ENCODE measurements at places on chromosomes 13 and 19.

GRCh38 chr19:34772697-34773554, at the start of gene ZNF599:
TSS of gene ZNF599 (minus strand) at chr19:34773215. CDS start at chr19:34772841, 374 bp downstream.
- peak; percentile 83 for DNase-seq

DNA sequence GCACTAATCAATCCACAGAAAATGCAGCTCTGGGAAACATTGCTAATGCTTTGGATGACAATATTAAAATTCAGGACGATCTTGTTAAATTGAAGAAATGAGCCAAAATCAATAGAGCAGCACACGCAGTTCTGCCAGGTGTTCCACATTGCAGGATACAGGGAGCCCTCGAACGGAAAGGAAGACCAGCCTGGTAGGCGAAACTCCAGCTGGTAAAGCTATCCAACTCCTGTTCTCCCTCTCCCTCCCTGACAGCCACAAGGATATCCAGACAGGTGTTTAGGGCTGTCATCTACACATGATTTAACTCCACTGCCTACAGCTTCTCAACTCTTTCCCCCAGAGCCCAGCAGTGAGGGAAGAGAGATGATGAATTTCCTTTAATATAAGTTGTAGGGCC, 67.7 kb downstream of the EPSTI1 start:
- no peak for DNase-seq

GRCh38 chr13:31717583-31717982, 21.7 kb upstream of the RXFP2 start:
- DNase-seq: no peak

DNA sequence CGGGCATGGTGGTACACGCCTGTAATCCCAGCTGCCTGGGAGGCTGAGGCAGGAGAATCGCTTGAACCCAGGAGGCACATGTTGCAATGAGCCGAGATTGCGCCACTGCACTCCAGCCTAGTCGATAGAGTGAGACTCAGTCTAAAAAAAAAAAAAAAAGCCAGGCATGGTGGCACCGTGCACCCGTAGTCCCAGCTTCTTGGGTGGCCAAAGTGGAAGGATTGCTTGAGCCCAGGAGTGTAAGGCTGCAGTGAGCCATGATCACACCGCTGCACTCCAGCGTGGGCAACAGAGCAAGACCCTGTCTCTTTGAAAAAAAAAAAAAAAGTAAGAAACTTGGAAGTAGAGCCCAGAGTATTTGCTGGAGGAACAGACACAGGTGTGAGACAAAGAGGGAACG, 27.7 kb downstream of the CCDC8 start:
- no peak for DNase-seq

DNA sequence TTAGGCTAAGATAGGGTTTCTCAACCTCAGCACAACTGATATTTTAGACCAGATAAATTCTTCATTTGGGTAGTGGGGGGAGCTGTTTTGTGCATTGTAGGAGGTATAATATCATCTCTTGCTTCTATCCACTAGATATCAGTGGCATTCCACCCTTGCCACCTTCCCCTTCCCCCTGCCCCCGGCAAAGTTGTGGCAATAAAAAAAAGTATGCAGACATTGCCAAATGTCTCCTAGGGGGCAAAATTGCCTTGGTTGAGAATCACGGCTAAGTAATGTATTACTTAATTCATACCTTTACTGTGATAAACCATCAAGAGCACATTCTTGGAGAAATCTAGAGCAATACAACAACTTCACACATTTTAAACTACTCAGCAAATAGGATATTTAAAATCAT, 51.4 kb downstream of the UBL3 start:
- DNase-seq: no peak

GRCh38 chr13:110433014-110433413, 125.9 kb downstream of the COL4A2 start:
- no peak for DNase-seq

DNA sequence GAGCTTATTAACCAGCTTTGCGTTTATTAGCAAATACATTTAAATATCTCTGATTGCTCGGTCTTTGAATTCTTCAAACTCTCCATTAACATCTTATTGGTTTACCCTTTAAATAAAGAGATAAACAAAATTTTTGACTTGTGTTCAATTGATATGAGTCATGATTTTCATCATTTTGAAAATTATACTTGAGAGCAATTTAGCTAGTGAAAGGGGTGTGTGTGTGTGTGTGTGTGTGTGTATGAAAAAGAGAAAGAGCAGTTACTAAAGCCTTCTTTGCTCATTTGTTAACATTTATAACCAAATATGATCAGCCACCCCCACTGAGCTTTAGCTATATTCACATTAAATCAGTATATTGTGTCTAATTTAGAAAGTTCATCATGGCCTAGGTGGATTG, 48.3 kb upstream of the FAM216B start:
- no peak for DNase-seq

DNA sequence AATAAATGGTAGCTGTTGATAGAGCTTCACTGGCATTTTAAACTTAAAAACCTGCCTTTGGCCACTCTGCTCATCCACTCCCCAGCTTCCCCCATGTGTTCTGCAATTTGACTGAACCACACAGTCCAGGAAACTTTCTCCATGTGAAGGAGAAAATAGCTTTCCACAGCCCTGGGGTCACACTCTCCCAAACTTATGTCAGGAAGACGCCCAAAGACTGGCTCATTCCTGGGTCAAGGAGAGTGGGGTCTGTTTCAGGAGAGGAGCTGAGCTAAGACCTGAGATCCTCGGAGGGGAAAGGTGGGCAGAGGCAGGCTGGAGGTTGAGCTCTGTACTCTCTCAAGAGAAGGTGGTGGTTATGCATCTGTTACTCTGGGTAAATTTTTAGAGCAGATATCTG, 48.7 kb upstream of the GPI start:
- no peak for DNase-seq

DNA sequence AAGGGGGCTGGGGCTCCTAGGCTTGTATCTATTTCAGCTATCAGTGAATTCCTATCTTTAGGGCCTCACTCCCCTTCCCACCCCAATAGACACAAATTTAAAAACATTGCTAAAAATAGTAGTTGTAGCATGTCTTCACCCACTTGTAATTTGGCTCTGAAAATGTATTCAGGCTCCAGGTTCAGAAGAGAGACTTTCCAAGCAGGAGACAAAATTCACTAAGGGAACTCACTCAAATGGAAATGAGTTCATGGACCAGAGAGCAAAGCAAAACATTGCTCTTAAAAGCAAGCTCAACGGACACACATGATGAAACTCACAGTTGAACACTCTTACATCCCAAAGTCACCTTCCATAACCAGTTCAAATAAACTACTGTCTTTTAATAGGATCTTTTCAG, 36.8 kb downstream of the PHF11 start:
- DNase-seq: no peak

- no peak for DNase-seq
These were observed 161.1 kb downstream of the KCTD15 start for GRCh38 chr19:33957804-33958203.

DNA sequence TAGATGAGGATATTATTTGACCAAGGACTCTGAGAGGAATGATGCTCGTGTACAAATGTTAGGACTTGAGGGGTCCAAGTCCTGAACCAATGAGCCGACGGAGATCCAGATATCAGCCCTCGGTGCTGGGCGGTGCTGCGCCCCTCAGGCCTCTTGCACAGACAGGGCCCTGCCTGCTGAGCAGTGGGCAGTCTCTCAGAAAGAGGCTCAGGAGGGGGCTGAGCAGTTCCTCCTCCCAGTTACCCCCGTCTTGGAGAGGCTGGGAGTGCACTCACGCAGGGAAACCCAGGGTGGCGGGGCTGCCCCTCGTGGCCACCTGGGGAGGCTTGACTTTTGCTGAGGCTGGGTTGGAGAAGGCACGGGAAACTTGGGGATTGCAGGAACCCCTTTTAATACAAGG, 18.4 kb downstream of the TEX29 start:
- DNase-seq: no peak

DNA sequence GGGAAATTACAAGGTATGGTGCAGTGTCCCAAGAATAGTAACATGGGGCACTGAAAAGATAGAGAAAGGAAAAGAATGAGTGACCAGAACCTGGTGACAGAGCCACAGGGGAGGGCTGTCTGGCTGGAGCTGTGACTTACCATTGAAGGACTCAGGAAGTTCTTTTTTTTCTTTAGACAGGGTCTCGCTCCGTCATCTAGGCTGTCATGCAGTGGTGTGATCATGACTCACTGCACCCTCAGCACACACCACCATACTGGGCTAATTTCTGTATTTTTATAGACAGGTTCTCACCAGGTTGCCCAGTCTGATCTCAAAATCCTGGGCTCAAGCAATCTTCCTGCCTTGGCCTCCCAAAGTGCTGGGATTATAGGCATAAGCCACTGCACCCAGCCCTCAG, 8.8 kb upstream of the CPB2 start:
- DNase-seq: no peak

GRCh38 chr19:38683393-38684077, 36.1 kb downstream of the ACTN4 start:
- peak; percentile 82 for DNase-seq

DNA sequence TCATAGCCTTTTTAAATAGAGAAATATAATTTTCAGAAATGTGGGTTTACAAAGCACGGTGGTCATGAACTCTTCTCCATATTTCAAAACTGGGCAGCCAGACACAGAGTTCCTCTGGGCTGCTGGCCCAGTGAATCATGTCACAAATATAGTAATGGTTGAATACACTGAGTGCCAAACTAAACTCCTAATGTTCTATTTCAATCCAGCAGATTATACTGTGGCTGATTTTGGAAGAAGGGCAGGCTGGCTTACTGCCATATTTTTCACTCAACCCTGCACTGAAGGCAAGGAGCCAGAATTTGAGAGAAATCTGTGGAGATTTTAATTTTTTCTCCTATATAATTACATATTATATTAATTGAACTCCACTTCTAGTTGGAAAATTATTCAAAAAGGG, 17.0 kb upstream of the PRR20A start:
- no peak for DNase-seq

GRCh38 chr13:96710166-96710862, 284.0 kb downstream of the OXGR1 start:
- no peak for DNase-seq

GRCh38 chr13:25764378-25764777, 287.4 kb downstream of the SHISA2 start:
- no peak for DNase-seq

GRCh38 chr19:19416280-19416679, 10.8 kb downstream of the GATAD2A start:
- DNase-seq: no peak

- DNase-seq: no peak
These were observed 128.7 kb downstream of the KLF12 start for GRCh38 chr13:74005320-74006157.

GRCh38 chr13:108993346-108993745, 363.9 kb downstream of the MYO16 start:
- no peak for DNase-seq

DNA sequence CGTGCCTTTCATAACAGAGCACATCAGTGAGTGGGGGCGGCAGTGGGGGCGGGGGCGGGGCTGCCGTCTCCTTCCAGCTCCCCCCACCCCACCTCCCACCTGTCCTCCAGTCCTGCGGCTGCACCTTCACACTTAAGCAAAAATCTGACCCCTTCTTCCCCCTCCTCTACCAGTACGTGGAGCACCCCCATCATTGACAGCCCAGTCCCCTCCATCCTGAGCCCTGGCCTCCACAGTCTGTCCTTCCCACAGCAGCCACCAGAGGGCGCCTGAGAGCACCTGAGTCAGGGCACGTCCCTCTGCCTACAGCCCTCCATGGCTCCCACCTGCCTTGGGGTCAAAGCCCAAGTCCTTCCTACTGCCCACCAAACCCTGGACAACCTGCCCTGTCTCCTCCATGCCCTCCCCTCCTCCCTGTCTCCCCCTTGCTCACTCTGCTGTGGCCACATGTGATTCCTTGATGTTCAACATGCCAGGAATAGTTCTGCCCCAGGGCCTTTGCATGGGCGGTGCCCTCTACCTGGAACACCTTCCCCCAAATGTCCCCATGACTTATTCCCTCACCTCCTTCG, 4.0 kb downstream of the EBI3 start:
- no peak for DNase-seq

- DNase-seq: no peak
These were observed 60.7 kb downstream of the KLF2 start for GRCh38 chr19:16385296-16385695.

GRCh38 chr13:89688918-89689317, 1658.6 kb upstream of the MIR17HG start:
- DNase-seq: no peak

- DNase-seq: no peak
These were observed 6.9 kb downstream of the ZNF221 start for GRCh38 chr19:43957891-43958290.

GRCh38 chr19:30293051-30293785, 79.0 kb upstream of the ZNF536 start:
- DNase-seq: no peak

DNA sequence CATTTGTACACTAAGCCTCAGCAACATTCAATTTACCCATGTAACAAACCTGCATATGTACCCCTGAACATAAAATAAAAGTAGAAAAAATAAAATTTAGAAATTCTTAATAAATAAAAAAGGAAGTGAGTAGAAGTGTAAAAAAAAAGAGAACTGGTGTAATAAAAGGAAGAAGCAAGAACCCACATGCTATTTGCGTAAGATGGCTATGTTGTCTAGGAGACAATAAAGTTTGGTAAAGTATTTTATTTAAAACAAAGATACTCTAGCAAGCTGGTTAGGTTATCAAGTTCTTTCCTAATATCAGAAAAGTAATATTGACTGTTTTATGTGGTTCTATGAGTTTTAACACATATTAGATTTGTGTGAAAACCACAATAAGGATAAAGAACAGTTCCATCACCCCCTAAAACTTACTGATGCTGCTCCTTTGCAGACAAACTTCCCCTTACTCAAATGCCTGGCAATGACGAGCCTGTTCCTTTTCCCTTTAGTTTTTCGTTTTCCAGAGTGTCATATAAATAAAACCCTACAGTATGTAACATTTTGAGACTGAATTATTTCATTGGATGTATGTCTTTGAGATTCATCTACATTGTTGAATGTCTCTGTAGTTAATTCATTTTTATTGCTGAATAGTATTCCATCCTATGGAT, 98.9 kb downstream of the TNFSF13B start:
- no peak for DNase-seq

DNA sequence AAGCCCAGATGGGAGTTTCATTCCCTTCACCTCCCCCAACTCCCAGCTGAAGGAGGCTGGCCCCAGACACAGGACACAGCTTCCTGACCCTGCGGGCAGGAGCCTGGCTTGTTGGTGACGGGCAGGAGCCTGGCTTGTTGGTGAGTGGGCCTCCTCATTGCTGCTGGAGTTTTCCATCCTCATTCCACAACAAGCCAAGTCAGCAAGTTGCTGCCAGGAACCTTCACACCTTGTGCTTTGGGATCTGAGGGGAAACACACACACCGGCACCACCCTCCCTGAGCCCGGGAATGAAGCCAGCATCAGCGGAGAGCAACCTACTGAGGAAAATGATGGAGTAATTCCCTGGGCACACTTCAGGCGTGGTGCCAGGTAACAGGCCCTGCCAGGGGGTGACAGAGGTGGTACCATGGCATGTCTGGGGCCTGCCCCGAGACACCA, 74.9 kb downstream of the ALOX5AP start:
- DNase-seq: no peak

GRCh38 chr13:80131204-80131603, 209.7 kb downstream of the SPRY2 start:
- no peak for DNase-seq
